ENCODE measurements at places on chromosomes 16 and 17.

GRCh38 chr16:1347286-1347855, 4.3 kb downstream of the TSR3 start:
- ATAC-seq, result no peak

DNA sequence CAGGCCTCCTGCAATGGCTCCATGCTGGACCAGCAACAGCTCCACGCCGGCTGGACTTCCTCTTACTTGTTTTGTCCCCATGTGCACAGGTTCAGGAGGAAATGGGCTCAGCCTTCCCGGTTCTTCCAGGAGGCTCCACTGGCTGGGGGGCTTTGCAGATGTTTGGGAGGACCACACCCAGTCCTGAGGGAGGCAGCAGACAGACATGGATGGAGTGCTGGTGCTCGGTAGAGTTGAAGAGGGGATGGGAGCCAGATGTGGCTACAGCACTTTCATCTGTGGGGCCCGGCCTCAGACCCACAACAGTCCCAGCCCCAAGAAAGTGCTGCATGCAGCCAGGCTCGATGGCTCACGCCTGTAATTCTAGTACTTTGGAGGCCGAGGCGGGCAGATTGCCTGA, 21.8 kb downstream of the NARF start:
- no peak for ATAC-seq

- ATAC-seq, result no peak
Observed at GRCh38 chr16:55576384-55576783, 9.9 kb downstream of the CAPNS2 start.

- ATAC-seq, result no peak
Observed at GRCh38 chr16:12681653-12682052, 122.0 kb downstream of the CPPED1 start.

- no peak for ATAC-seq
Observed at GRCh38 chr17:65438708-65439294, 122.6 kb downstream of the AXIN2 start.

DNA sequence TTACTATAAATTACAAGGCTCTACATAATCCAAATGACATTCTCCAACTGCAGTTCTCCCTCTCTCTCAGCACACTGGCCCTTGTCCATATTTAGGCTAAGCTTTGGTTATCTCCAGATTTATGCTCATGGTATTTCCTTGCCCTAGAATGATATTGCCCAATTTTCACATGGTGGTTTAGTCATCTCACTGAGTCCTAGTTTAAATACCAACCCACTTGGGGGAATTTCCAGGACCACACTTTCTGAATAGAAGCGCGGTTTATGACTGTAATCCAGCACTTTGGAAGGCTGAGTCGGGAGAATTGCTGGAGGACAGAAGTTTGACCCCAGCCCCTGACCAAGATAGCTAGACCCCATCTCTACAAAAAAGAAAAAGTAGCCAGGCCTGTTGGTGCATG, 280.1 kb upstream of the MON1B start:
- ATAC-seq, result no peak

- ATAC-seq, result no peak
Observed at GRCh38 chr17:73532421-73532901, 111.8 kb downstream of the SDK2 start.

DNA sequence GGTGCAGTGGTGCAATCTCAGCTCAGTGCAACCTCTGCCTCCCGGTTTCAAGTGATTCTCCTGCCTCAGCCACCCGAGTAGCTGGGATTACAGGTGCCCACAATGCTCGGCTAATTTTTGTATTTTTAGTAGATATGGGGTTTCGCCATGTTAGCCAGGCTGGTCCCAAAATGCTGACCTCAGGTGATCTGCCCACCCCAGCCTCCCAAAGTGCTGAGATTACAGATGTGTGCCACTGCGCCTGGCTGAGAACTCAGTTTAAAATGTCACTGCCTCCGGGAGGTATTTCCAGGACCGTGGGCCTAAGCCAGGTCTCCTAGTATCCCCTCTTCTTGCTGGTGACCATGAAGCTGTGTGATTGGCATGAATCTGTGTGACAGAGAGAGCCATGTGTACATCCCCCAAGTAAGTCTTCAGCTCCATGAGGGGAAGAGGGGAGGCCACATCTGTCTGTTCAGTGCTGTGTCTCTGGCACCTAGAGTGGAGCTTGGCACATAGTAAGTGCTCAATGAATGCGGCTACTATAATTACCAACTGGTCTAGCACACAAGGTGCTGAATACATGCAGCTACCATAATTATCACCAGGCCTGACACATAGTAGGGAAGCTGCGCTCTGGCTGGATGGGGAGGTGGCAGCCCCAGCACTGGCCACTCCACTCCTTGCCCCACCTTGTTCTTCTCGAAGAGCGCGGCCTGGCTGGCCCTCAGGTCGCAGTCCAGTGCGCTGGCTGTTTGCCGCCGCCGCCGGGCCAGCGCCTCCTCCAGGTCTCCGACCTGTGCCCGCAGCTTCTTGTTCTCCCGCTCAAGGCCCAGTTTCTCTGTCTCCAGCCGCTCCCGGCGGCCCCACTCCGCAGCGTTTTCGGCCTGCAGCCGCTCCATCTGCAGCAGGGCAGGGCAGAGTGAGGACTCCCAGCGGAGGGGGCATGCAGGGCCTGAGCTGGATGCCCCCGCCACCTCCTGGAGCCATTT, 18.7 kb downstream of the CCDC102A start:
- no peak for ATAC-seq

GRCh38 chr17:66351033-66351432, 48.6 kb downstream of the PRKCA start:
- no peak for ATAC-seq

DNA sequence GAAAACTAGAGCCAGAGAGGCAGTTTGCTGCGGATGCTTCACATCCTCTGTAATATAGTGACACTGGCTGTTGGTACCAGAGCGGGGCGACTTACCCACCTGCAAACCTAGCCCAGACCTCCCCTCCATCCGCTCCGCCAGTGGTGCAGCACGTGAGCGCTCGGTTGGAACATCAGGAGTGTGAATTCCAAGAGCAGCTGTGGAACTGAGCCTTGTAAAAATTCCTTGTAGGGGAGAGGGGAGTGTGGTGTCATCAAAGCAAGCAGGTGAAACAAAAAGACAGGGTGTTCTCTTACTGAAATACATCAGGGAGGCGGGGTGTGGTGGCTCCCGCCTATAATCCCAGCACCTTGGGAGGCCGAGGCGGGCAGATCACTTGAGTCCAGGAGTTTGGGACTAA, 51.3 kb downstream of the CCDC42 start:
- no peak for ATAC-seq

DNA sequence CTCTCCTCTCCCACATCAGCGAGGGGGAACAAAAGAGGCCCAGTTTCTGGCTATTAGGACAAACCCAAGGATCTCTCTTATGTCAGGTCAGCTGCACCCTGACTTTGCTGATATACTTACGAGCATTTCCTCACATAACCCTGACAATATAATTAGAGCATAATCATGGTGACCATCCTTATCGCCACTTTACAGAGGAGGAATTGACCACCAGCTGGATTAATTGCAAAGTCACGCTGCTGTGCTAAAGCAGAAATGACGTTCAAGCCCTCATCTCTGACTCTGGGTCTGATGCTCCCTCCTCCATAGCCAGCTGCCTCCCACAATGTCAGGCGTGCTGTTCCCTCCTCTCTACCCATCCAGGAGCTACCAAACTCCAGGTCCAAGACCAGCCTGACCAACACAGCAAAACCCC, 42.6 kb downstream of the TRARG1 start:
- ATAC-seq, result no peak

DNA sequence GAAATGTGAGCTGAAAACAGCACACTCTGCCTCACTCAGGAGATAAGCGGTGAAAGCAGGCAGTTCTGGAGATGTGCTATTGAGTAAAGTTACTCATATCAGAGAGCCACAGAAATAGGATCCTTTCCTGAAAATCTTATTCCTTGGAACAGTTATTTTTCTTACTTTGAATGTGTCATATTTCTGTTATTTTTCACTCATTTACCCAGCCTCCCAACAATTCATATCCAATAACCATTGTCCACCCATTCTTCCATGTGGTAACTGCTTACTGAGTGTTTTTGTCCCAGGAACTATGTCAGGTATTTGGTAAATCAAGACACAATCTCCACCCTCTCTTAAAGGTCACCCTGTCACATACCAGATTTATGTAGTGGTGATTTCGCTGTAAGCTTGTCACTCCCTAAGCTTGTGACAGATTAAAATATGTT, 144.9 kb downstream of the PARN start:
- no peak for ATAC-seq

DNA sequence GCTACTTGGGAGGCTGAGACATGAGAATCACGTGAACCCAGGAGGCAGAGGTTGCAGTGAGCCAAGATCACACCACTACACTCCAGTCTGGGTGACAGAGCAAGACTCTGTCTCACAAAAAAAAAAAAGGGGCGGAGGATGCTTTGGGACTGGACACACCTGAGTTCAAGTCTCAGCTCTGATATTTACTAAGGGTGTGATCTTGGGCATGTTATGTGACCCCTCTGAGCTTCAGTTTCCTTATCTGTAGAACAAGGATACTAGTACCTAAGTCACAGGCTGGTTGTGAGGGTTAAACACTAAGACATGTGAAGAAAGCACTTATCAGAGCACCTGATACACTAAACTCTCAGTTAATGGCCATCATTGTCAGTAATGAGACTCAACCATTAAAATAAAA, 25.9 kb downstream of the HOXB1 start:
- no peak for ATAC-seq

- ATAC-seq, result no peak
Observed at GRCh38 chr17:55152236-55152635, 112.5 kb upstream of the HLF start.
